ENCODE measurements at places on chromosomes 13 and 19.

- DNase-seq, result no peak
Observed at GRCh38 chr13:34031610-34032009, 213.7 kb downstream of the RFC3 start.

DNA sequence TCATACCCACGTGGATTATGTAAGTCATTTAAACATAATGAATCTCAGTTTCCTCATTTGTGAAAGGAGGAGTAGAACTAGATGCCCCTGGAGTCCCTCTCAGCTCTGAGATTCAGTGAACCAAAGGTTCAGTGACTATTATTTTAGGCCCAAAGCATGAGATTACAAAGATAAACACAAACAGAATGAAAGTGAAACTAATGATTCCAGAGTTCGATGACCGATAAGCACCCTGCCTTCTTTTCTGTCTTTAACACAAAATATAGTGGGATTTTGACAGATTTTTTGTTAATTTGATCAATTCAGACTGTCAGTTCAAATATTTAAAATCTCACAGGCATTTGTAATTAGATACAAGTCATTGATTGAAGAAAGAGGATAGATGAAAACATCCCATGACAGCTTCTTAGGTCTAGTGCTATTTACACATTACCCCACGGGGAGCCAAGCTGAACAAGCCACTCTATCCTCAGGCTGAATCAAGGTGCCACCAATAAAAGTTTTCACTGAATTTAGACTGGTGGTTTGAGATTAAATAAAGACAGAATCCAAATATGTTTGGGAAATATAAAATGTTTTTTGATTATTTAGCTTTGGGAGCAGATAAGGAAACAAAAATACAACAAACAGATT lies 64.6 kb upstream of the RAP2A start:
- DNase-seq, result no peak

- no peak for DNase-seq
Observed at GRCh38 chr13:60627071-60627686, 230.2 kb downstream of the TDRD3 start.

- DNase-seq, result no peak
Observed at GRCh38 chr13:51997641-51998330, 13.5 kb downstream of the ATP7B start.

DNA sequence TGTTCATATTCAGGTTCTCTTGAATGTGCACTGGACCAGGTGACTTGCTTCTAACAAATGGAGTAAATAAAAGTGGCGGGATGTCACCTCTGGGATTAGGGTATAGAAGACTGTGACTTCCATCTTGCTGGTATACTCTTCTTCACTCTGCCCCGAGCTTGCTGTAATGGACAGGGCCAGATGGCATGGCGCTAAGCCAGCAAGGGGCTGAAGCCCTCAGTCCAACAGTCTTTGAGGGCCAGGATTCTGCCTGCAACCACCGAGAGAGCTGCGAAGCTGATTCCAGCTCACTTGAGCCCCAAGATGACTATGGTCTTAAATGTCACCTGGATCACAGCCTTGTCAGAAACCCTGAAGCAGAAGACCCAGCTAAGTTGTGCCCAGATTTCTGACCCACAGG lies 600.0 kb downstream of the FGF9 start:
- no peak for DNase-seq
